Smooth muscle cell of bladder (primary cell): ENCODE measurements at places on chromosomes 1 and 21. TPM values are rescaled to one million over a fixed set of nuclear protein-coding genes. Genes with fewer than 3 reads are reported as not detected.

HES4 gene
- total RNA-seq, result 0.85 and 8.0 TPM in 2 replicates

CRABP2 gene
- 17.5 and 37.3 TPM in 2 replicates for total RNA-seq

RUNX1 gene
- total RNA-seq, result 17.9 and 31.2 TPM in 2 replicates

ATF3 gene
- total RNA-seq, result 1.4 and 2.8 TPM in 2 replicates

CLCNKB gene
- 0.09 and 0.14 TPM in 2 replicates for total RNA-seq

GPR153 gene
- 3.0 and 4.9 TPM in 2 replicates for total RNA-seq

ENAH gene
- total RNA-seq, result 109 and 121 TPM in 2 replicates

S100B gene
- total RNA-seq, result 0.28 TPM in 1 of 2 replicates, not detected in the other

CD1E gene
- total RNA-seq, result not detected in 2 replicates

KMO gene
- total RNA-seq, result under 0.01 TPM in 1 of 2 replicates, not detected in the other

RAP1GAP gene
- under 0.01 and 0.18 TPM in 2 replicates for total RNA-seq
